ENCODE measurements at places on chromosomes 2 and 18. TPM values are rescaled to one million over a fixed set of nuclear protein-coding genes. Genes with fewer than 3 reads are reported as not detected.

Gene BARD1
- 43.7 TPM for total RNA-seq

Gene HS1BP3
- 19.4 TPM for total RNA-seq

DNA sequence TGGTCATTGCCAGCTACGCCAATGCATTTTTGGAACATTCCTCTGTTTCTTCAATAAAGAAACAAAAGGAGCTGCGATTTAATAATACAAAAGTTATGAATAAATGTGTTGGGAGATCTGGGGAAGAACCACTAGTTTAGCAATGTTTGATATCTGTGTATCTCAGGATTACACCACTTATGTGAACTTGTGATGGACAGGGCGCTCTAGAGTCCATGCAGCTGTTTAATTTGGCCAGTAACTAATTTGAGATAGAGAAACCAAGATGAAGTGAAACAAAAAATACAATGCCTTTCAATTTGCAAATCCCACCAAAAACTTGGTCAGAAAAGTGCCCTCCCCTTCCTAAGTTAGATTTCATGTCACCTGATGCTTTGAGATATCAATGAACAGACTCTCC lies 6.8 kb upstream of the DCDC2C start:
- no peaks in the 10 kb centered on the region for H3K4me1 ChIP-seq
- peaks cover 18% of the 10 kb centered on the region for H3K27me3 ChIP-seq
- no peak overlapping the region for H3K4me3 ChIP-seq
- no peak overlapping the region for H3K27ac ChIP-seq
- no peaks in the 10 kb centered on the region for H3K36me3 ChIP-seq

- no peak overlapping the region for H3K4me3 ChIP-seq
- peaks cover 2% of the 10 kb centered on the region for H3K36me3 ChIP-seq
- no peaks in the 10 kb centered on the region for H3K4me1 ChIP-seq
Observed at GRCh38 chr18:12432196-12432595, 24.5 kb downstream of the PRELID3A start.

- H3K36me3 ChIP-seq = no peaks in the 10 kb centered on the region
- H3K27ac ChIP-seq = no peak overlapping the region
- peaks cover 4% of the 10 kb centered on the region for H3K27me3 ChIP-seq
- DNase-seq = no peak
- no peak overlapping the region for H3K4me3 ChIP-seq
Observed at GRCh38 chr2:200156166-200156835, 150.2 kb upstream of the SPATS2L start.

DNA sequence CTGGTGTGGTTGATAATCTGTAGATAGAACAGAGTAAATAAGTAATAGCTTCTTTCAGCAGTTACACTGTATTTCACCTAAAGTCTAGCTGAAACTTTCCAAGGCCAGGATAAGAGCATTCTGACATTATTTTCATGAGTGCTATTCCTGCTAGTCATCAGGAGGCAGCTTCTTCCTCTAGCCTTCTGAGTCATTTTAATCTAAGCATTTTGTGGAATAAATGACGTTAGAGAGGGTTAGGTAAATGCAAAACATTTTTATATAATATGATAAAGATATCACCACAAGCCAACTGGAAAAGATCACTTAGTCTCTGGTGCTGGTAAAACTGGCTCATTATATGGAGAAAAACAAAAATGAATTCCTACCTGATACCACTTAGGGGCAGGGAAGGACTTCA lies 138.5 kb downstream of the MEP1B start:
- no peak for DNase-seq
- H3K27me3 ChIP-seq = no peaks in the 10 kb centered on the region
- no peaks in the 10 kb centered on the region for H3K36me3 ChIP-seq
- H3K4me3 ChIP-seq = no peak overlapping the region

DNA sequence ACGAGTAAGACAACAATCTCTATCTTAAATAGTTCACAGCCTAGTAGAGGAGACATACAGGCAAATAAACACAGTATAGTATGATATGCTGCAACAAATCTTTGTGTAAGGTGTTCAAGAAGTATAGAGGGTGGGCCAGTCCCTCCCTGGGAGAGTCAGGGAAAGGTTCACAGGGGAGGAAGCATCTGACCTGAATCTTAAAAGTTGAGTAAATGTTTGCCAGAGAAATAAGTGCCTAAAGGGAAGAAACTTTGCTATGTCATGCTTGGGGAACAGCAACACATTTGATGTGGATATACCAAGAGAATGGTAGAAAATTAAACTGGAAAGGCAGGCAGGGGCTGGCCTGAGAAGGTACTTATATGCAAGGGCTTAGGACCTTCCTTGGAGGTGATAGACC lies 125.7 kb upstream of the CYP26B1 start:
- H3K27me3 ChIP-seq = no peaks in the 10 kb centered on the region

Data from activated CD4-positive, alpha-beta memory T cell treated with anti-CD3 and anti-CD28 coated beads, Interleukin-2, amount 10 ng/mL, durations not matched to agents 7 days and 5 days (primary cell).